NCI-H1048 (cell line): ENCODE measurements at places on chromosomes 7 and 10.

DNA sequence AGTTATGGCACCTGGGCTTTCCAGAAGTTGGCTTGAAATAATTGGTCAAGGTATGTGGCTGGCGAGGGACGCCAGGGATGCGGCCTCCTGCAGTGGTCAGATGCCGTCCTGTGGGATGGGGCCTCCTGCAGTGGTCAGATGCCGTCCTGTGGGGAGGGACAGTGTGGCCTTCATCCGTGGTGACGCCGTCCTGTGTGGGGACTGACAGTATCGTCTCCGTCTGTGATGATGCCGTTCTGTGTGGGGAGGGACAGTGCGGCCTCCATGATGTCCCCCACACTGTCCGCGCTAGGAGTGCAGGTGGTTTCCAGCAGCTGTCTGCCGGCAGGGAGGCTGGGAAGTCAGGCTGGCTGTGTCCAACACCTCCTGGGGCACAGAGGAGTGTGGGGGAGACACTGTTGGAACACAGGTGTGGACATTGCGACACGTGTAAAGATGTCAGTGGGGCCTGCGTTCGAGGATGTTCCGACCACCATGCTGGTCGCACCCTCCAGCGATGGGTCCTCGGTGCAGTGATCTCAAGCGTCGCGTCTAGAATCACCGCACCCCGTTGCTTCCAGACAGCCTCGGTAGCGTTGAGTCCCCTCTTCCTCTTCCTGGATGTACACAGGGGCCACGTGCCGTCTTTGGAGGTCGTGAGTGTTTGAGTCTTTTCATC is 52.6 kb downstream of the INPP5A start:
- DNase-seq, result no peak

GRCh38 chr7:94286111-94286510 is 108.6 kb upstream of the COL1A2 start:
- DNase-seq, result no peak

GRCh38 chr10:49260644-49261296 is 38.2 kb upstream of the C10orf71 start:
- no peak for DNase-seq

DNA sequence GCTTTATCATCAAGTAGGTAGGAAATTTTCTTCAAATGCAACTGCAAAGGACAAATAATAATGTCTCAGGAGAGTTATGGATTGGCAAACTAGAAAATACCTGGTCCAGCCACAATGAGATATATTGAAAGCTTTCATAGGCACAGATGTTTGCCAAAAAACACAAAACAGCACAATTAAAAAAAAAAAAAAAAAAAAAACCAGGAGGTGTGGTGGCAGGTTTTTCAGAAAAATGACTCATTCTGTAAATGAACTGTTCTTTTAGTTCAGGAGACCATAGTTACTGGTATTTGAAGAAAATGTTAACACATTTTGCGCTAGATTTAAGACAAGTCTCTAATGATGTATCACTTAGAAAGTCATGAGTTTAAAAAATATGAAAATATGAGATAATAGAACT is 55.0 kb upstream of the JCAD start:
- no peak for DNase-seq

GRCh38 chr7:149459540-149460452 is 1.1 kb downstream of the ZNF777 start:
- DNase-seq, result no peak

DNA sequence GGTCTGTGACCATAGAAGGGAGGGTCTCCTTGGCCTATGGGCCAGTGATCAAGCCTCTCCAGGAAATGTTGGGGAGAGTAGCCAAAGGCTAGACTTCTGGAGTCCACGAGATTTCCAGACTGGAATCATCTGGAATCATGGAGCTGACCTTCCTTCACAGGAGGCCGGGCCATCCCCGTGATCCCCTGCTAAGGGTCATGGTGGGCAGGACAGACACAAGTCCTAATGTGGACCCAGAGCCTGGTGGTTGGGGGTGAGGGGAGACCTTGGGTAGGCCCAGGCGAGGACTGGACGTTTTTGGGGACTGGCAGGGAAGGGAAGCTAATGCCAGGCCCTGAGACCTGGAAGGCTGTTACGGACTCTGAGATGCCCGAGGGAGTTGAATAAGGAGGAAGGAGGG is 9.8 kb upstream of the GRID1 start:
- DNase-seq, result no peak

DNA sequence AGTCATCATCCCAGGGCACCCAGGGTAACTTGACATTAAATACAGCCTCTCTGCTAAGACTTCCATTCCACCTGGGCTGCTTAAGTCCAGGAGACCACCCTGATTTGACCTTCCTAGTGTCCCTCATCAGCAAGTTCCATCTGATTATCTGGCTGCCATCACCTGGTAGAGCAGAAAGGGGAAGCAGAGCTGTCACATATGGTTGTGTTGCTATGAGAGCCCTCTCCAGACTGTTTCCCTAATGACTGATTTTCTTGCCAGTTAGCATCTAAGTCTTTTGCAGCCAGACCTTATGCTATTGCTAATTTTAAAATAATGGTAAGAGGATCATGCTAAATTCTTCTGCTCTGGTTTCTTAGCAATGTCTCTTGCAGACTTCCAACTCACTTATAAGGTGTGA is 38.7 kb downstream of the KCNH2 start:
- DNase-seq, result no peak

GRCh38 chr7:101935521-101936141 is 118.2 kb downstream of the CUX1 start:
- no peak for DNase-seq
